NCI-H1436 treated with DMSO at 0.1 percent for 48 hours (cell line): ENCODE measurements at places on chromosomes 16 and 17.

DNA sequence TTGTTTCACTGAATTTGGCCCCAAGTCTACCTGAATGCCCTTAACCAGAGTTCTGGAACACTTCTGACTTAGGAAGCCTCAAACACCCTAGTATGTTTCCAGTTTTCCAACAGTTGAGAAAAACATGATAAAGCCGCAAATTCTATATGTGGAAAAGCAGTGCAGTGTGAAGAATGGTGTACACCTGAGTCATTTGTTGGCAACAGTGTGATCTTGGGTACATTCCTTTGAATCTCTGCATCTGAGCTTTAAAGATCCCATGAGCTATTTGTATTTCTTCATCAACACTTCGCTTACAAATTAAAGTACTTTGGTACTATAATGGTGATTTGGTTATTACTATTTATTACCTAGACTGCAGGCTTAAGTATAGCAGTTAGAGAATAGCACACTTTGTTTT, 93.6 kb upstream of the TBX2 start:
- no peak for DNase-seq

- no peak for DNase-seq
These were observed 10.3 kb downstream of the NT5M start for GRCh38 chr17:17313350-17313991.

- DNase-seq, result no peak
These were observed 69.7 kb downstream of the VAT1L start for GRCh38 chr16:77858060-77858459.

DNA sequence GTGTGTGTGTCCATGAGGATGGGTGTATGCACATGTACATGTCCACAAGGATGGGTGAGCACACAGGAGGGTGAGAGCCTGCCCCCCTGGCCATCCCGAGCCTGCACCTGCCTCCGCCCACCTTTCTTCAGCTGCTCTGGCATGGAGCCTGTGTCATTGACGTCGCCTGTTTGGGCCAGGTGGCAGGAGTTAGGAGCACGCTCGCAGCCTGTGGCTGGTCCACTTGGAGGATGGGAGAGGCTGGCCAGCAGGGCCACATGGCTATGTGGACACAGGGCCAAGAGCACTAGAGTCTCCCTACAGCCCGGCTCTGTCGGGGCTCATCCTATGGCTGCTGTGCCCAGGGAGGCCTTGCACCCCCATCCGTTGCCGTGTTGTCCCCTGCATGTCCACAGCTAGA, 21.4 kb downstream of the BAHCC1 start:
- DNase-seq, result no peak

DNA sequence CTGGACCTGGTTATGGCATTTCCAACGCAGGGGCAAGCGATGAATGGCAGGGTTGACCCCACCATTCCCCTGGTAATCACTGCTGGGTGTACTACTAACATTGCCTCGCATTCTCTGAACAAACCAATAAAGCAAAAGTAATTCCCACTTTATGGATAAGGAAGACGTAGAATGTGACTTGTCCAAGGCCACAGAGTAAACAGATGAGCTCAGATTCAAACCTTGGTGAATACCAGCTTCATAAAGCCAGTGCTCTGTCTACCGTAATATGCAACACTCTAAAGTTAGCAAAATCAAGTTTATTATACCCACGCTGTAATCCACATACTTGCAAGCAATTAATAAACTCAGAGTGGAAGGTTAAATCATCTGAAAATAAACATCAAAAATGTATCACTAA, 59.6 kb downstream of the ANKFY1 start:
- DNase-seq, result no peak

- no peak for DNase-seq
These were observed 966 bp downstream of the MIEN1 start for GRCh38 chr17:39729280-39729851.

DNA sequence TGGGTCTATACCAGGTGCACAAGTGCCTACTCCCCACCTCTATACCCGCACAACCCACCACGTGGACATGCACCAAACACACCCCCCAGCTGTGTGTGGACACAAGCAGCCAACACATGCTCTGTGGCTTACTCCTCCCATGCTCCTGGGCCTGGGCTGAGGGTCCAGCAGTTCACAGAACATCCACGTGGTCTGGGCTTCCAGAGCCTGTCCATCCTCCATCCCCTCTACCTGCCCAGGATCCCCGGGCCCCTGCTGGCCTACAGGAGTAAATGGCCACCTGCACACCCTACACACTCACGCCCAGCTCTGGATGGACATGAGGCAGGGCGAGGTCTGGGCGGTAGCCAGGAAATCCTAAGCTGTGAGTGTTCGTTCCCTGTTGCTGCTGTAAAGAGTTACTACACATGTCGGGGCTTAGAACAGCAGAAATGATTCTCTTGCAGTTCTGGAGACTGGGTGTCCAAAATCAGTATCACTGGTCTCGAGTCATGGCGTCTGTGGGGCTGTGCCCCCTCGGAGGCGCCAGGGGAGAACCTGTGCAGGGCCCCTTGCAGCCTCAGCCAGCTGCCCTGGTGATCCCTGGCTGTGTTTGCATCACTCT, 15.0 kb upstream of the RAI1 start:
- no peak for DNase-seq

GRCh38 chr17:62725791-62726249, 82.3 kb downstream of the MARCHF10 start:
- no peak for DNase-seq

GRCh38 chr17:46822388-46822921, 4.0 kb upstream of the WNT3 start:
- DNase-seq, result no peak
